ENCODE measurements at places on chromosomes 1 and 21.

DNA sequence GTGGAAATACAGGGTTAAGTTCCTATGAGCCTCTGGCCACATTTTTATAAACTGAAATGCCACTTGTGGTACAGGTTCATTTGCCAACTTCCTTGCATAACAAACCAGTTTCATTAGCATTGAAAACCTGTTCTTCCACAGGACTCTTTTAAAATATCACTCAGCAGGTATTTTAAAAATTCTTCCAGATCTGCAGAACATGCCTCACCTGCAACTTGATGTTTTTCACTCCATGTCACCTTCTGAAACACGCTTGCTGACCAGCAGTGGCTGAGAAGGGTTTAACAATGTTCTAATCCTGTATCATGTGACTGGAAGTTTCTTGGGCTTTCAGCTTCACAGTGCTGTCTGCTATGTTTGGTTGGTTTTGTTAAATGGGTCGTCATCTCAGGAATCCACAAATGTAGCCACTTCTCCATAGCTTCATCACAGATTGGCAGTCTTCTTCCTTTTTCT lies 17.6 kb upstream of the CBR3 start:
- no peak for DNase-seq

GRCh38 chr1:101308935-101309333 lies 72.1 kb downstream of the S1PR1 start:
- DNase-seq: no peak

GRCh38 chr1:32023351-32023750 lies 9.7 kb downstream of the KHDRBS1 start:
- DNase-seq: no peak

GRCh38 chr1:35499652-35500176 lies 57.5 kb downstream of the KIAA0319L start:
- DNase-seq: no peak

GRCh38 chr1:45152126-45152525 lies 54.3 kb downstream of the ZSWIM5 start:
- DNase-seq: no peak

DNA sequence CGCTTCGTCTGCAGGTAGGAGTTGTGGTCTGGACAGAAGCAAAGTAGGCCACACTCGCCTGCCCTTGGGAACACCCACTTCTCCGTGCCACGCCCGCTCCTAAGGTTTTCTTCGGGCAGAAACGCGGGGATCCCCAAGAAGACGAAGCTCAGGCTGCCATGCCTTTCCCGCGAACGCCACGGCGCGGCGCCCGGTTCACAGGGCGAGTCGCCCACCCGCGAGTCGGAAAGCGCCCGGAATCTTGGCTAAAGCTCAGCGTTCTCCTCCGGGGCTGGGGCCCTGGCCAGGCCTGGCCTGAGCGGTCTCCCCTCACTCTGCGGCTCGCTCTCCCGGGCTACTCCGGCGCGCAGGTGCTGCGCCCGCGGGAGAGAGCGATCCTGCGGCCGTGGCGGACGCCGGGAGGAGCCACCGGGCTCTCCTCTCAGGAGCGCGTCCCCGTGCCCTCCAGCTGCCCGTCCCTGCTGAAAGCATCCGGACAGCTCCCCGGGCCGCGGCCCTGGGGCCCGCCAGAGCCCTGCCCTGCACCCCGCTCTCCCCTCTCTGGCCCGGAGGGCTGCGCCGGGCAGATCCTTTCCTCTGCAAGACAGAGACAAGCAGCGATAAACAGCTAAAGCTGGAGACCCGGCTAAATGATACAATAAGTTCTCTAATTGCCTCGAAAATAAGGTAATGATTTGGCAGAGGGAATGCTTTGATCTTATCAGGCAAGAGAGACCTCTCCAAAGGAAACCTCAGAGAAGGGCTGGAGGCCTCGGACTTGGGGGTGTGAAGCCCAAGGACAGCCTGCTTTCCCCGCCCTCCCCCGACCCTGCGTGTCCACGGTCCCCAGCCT lies 6.7 kb upstream of the WNT2B start:
- no peak for DNase-seq

DNA sequence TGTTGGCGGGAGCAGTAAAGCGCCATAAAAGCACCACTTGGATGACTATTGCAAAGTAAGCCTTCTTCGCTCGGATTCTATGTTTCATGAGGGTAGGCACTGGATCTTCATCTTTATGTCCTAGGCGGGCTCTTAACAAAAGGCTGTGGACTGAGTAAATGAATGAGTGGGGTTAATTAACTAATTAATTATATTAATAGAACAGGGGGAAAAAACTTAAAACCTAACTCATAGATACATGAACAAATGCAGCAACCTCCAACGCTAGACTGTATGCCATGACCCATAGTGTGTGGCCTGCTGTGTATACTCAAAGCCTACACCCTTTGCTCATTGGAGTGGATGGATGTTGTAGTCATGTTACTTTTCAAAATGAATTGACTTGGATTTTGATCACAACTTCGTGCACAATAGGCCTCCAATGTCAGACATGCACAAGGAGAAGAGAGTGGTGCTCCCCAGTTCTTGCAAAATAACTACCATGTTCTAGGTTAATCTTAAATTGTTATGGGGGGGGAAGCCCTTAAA lies 417 bp upstream of the GFI1 start:
- DNase-seq: no peak

DNA sequence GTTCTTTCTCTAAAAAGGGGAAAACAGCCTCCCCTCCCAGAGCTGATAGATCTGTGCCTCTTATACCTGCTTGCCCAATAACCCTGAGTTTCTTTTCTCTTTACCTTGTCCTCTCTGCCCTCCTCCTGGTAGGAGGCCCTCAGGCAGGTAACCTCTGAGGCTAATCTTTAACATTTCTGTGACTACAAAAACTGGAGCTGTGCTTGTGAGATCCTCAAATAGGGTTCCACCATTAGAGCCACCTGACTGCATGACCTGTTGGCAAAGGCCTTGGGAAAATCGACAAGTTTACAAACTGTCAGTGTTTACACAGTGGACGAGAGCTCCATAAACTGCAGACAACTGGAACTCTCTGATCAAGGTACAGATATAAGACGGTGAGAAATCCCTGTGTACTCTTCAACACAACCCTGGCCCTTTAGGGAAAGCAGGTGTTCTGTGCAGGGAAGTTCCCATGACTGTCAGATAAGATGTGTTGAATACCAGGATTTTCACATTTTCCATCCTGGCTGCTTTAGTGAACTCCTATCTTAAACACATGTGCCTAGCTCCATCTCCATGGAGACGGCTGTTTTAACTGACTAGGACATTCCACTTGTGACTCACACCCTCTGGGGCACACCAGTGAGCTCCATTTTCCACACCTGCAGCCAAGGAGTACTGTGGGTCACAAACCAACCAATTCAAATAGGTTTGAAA lies 38.3 kb downstream of the ECE1 start:
- no peak for DNase-seq

DNA sequence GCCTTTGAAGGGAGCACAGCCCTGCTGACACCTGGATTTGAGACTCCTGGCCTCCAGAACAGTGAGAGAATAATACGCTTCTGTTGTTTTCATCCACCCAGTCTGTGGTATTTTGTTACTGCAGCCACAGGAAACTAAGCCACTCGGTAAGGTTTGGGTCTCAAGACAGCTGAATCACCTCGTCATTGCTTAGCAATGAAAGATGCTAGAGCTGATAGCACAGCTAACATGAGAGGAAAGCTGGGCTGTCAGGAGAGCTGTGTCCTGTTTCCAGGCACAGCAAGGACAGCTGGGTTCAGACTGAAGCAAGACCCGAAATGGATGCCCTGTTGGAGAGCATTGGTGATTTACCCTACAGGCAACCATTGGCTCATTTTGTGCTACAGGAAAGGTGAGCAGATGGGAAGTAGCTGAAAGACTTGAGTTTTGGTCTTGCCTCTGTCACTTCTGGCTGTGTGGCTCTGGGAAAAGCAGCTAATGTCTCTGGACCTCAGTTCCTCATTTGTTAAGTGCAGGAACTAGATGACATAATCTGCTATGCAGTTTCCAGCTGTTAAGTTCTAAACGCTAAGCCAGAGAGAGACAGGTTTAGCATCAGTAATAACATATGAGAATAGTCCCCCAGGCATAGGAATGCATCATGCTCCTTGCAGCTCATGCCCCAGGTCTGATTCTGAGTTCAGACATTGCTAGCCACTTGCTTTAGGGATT lies 58.0 kb downstream of the CLIC6 start:
- DNase-seq: no peak

- DNase-seq: no peak
Measured at GRCh38 chr1:203187304-203187685, 791 bp upstream of the CHI3L1 start.

GRCh38 chr1:77168358-77168757 lies 50.9 kb downstream of the PIGK start:
- DNase-seq: no peak

- DNase-seq: no peak
Measured at GRCh38 chr21:31772674-31773555, 41.0 kb upstream of the SCAF4 start.

- DNase-seq: no peak
Measured at GRCh38 chr1:182430263-182431068, 19.5 kb upstream of the RGSL1 start.

GRCh38 chr1:171606402-171606941 lies 15.6 kb upstream of the MYOCOS start:
- no peak for DNase-seq

- no peak for DNase-seq
Measured at GRCh38 chr1:236204656-236205055, 62.3 kb downstream of the GPR137B start.

- no peak for DNase-seq
Measured at GRCh38 chr1:156959414-156959813, 39.0 kb downstream of the LRRC71 start.

- no peak for DNase-seq
Measured at GRCh38 chr1:55214212-55214933, 791 bp downstream of the USP24 start.

DNA sequence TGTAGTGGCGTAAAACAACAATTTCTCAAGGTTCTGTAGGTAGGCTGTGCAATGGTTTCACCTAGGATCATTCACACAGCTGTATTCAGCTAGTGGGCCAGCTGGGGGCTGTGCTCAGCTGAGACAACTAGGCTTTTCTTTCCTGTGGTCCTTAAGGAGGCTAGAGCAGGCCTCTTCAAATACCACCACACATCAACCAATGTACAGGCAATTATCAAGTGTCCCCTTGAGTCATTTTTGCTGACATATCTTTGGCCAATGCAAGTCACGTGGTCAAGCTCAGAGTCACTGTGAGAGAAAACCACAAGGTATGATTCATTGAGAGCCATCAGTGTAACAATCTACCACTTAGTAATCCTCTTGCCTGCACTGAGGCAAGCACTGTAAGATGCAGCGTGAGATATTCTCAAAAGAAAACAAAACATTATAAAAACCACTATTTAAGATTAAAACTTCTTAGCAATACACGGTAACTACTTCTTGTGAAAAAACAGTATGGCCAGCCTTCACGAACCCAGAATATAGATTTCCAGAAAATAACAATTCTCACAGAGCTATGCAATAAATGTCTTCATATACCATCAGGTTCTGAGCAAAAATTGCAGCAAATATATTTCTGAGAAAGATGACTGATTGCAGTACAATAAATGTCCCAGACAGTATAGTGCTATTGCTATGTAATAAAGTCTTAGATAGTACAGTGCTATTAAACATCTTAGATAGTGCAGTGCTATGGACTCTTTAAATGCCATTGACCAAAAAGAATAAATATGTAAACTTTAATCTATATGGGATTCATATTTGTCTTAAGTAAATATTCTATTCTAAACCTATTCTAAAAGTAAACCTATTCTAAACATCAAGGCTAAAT lies 55.3 kb downstream of the NME7 start:
- no peak for DNase-seq

GRCh38 chr1:164858096-164858632 lies 299.2 kb downstream of the PBX1 start:
- DNase-seq: no peak

DNA sequence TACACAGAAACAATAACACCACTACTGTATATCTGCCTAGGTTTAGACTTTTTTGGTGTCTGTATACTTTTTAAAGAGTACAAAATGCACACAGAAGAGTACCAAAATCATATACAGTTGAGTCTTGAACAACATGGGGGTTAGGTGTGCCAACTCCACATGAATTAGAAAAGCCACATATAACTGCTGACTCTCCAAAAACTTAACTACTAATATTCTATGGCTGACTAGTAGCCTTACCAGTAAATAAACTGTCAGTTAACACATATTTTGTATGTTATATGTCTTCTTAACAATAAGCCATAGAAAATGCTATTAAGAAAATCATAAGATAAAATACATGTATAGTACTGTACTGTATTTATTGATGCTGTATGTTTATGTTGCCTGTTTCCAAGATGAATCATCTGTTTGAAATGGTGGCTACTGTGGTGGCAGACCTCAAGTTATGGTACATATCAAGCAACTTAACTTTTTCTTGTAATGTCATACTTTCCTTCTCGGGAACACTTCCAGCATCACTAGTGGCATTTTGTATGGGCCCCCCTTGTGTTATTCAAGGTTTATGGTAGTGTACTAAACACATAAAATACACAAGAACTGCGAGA lies 71.2 kb downstream of the LHX4 start:
- DNase-seq: no peak

GRCh38 chr1:221066351-221067001 lies 187.2 kb downstream of the HLX start:
- DNase-seq: no peak

- DNase-seq: no peak
Measured at GRCh38 chr1:154626456-154627256, 18.7 kb upstream of the ADAR start.

DNA sequence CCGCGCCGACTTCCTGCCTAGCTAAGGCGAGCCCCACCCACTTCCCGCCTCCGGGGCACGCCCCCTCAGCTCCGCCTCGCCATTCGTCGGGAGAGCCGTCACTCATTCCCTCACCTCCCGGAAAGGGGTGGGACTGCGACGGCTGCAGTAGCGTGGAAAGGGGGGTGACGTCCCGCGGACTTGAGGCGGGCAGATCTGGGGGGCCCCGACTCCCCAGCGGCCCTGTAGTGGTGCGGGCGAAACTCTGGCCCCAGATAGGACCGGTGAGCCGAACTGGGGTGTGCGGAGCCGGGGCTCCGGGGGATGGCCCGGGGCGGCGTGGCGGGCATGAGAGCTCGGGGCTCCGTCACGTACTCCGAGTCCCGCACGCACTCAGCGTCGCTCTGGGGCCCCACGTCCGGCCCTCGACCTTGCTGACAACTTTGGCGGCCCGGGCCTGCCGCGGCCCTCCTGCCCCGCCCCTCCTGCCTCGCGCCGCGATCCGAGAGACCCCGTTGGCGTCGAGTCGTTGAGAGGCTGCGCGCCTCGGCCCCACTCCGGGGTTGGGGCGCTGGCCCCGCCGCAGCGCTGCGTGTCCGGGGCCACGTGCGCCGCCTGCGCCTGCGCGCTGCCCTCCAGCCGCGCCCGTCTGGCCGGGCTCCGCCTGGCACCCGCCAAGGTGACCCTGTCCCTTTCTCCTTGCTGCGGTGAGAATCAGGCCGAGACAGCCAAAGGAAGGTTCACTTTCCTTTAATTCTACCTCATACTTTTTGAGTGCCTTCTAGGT lies 395 bp upstream of the ENO1 start:
- DNase-seq: peak; percentile 96

Data from activated naive CD8-positive, alpha-beta T cell treated with anti-CD3 and anti-CD28 coated beads, Interleukin-2, amount 50 U/mL, for 16 hours (primary cell).